ENCODE measurements at places on chromosomes 3 and 15.

DNA sequence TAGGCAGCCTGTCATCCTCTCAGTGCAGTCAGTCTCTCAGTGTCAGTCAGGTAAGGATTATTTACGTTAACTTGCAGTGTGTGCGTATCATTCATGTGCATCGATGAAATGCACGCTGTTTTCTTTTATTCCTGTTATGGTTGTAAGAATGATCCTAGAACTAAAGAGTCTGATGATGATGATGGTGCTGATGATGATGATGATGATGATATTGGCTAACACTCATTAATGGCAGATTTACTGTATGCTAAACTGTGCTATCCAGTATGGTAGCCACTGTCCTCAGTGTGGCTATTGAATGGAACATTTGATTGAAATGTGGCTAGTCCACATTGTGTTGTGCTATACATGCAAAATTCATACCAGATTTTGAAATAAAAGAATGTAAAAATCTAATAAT is 39.4 kb downstream of the FANCI start:
- DNase-seq: no peak

- no peak for DNase-seq
These were observed 12.7 kb upstream of the AKAP13 start for GRCh38 chr15:85367741-85368140.

DNA sequence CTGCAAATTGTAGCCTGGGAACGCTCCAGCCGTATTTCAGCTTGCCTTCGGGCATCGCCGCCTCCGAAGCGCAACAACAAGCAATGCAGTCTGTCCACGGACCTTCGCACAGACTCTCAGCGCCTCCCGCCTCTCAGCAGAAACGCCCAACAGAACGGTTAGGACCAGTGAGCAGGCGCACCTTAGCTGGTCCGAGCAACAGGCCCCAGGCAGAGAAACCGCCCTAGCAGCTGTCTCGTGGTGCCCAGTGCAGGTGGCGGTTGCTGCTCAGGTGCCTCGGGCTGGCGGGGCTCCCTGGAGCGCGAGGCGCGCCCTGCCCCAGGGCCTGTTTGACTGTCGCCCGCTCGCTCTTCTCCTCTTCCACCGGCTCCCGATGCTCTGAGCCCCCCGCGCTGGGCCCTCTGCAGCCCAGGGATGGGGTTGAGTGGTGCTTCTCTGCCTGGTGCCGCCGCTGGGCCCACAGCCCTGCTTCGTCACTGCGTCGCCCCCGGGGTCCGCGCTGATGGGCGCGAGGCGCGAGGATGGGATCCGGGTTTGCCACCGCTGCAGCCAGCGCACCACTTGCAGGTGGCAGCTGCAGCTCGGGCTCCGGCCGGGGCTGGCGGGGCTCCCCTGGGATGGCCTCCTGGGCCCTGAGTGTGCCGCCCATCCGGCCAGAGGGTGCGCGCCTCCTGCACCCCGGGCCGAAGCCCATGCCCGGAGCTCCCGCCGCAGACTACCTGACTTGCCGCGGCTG is 268.4 kb upstream of the FRG2C start:
- DNase-seq: no peak

GRCh38 chr15:59150185-59150584 is 45.2 kb downstream of the CCNB2 start:
- peak; percentile 56 for DNase-seq

- DNase-seq: no peak
These were observed 15.4 kb downstream of the ZDHHC19 start for GRCh38 chr3:196195664-196196265.

DNA sequence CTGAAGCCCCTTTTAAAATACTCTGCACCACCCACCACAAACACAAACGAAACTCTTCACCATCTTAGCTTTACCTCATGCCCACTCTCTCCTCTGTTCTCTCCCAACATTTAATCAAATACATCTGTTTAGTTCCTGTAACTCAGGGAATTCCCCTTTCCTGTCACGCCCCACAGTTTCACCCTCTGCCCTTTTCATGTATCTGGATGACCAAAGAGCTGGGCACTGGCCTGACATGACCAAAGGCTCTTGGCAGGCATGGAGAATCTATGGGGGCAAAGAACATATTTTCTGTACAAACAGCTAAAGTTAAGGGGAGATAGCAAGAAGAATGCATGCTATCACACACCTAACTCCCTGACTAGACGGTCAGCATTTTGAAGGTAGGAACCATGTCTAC is 270.0 kb downstream of the TBL1XR1 start:
- DNase-seq: peak; percentile 25

- DNase-seq: no peak
These were observed 244.1 kb upstream of the STT3B start for GRCh38 chr3:31288641-31289100.

Data from fibroblast of gingiva (primary cell).